ENCODE measurements at places on chromosomes 3 and 15. TPM values are rescaled to one million over a fixed set of nuclear protein-coding genes. Genes with fewer than 3 reads are reported as not detected.

The SLC38A3 gene
- 5.2 TPM for total RNA-seq

The ITGA11 gene
- total RNA-seq, result 22.4 TPM

The LSG1 gene
- total RNA-seq, result 22.8 TPM

The SLC22A13 gene
- 0.21 TPM for total RNA-seq

The PLSCR2 gene
- total RNA-seq, result not detected

- DNase-seq, result no peak
Measured at GRCh38 chr3:146561463-146561862, 17.1 kb upstream of the PLSCR1 start.

GRCh38 chr3:51887620-51888019 is 12.2 kb upstream of the IQCF5 start:
- no peak for DNase-seq

- DNase-seq, result no peak
Measured at GRCh38 chr3:59115364-59116232, 65.8 kb upstream of the CFAP20DC start.

- no peak for DNase-seq
Measured at GRCh38 chr3:167078070-167078622, 302.0 kb downstream of the ZBBX start.

GRCh38 chr3:89932882-89933281 is 825.5 kb downstream of the EPHA3 start:
- no peak for DNase-seq

DNA sequence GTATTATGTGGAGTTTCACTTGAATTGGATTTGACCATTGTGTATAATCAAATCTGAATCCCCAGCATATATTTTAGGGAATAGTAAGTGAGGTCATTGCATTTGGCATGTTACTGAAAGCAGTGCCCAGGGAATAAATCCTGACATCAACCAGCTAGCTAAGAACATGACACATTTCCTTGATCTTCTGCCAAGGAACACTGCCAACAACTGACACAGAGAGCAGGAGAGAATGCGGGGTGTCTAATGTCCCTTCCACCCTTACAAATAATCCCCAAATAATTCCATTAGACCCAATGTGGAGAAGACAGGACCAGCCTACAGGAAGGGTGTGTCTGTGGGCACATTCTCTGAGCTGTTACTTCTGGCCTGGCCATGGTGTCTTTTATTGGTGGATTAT is 30.6 kb upstream of the UBE3A start:
- no peak for DNase-seq

- DNase-seq, result no peak
Measured at GRCh38 chr15:29740692-29741311, 81.5 kb downstream of the TJP1 start.

DNA sequence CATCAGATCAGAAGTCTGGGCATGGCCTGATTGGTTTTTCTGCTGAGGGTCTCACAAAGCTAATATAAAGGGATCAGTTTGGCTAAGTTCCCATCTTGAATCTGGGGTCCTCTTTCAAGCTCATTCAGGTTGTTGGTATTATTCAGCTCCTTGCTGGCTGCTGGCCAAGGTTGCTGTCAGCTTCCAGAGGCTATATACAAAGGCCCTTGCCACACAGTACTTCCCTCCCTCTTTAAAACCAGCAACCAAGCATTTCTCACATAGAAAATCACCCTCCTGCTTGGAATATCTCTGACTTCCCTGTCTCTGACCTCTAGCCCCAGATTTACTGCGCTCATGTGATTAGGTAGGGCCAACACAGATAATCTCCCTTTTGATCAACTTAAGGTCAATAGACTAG is 442.9 kb downstream of the ERC2 start:
- no peak for DNase-seq

GRCh38 chr3:58042947-58043707 is 34.9 kb downstream of the FLNB start:
- no peak for DNase-seq

GRCh38 chr3:8387571-8387970 is 114.1 kb upstream of the LMCD1 start:
- no peak for DNase-seq

- no peak for DNase-seq
Measured at GRCh38 chr3:38724392-38724736, 74.9 kb upstream of the SCN5A start.

- no peak for DNase-seq
Measured at GRCh38 chr3:126891791-126892190, 91.1 kb upstream of the PLXNA1 start.

GRCh38 chr15:65208647-65209046 is 2.6 kb downstream of the CILP start:
- DNase-seq, result no peak

Measured in left cardiac atrium (tissue), 4 donors.